Stimulated activated CD4-positive, alpha-beta T cell treated with anti-CD3 and anti-CD28 coated beads, TNF-alpha, amount 100 ng/mL, for 24 hours (primary cell): ENCODE measurements at places on chromosomes 3 and 15.
A peak's percentile ranks its signal among the peaks of the same experiment; 100 is the strongest.

GRCh38 chr3:59549962-59550361 lies 500.1 kb upstream of the CFAP20DC start:
- DNase-seq: no peak

DNA sequence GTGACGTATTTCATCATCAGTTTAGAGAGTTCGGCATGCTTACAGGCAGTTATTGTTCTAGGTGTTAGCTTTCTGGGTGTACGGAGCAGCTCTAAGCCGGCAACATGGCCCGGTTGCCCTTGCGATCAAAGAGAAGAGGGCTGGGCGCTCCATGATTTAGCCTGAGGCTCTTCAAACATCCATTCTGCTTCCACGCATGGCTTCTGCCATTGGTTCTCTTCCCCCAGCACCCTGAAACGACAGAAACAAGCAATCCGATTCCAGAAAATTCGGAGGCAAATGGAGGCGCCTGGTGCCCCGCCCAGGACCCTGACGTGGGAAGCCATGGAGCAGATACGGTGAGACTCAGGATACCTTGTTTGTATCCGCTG lies 574 bp downstream of the NGRN start:
- DNase-seq: no peak

- no peak for DNase-seq
Observed at GRCh38 chr15:96079882-96080281, 250.6 kb upstream of the NR2F2 start.

GRCh38 chr15:87871731-87872320 lies 384.7 kb downstream of the NTRK3 start:
- no peak for DNase-seq

- no peak for DNase-seq
Observed at GRCh38 chr3:180871901-180872300, 40.6 kb upstream of the FXR1 start.

DNA sequence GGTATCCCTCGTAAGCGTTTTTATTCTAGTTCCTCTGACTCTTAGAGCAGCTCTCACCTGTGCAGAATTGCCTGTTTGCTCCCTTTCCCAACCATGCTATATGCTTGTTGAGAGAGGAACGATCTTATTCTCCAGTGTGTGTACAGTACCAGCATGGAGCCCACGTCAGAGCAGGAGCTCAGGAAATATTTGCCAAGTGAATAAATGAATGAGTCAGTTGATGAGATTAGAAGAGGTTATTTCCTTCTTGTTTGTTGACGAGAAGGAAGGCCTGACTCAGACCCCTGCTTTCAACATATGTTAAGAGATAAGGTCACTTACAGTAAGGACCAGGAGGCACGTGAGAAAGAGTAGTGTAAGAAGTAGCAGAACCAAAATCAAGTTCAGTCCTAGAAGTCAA lies 106.3 kb upstream of the ABHD17C start:
- DNase-seq: no peak

DNA sequence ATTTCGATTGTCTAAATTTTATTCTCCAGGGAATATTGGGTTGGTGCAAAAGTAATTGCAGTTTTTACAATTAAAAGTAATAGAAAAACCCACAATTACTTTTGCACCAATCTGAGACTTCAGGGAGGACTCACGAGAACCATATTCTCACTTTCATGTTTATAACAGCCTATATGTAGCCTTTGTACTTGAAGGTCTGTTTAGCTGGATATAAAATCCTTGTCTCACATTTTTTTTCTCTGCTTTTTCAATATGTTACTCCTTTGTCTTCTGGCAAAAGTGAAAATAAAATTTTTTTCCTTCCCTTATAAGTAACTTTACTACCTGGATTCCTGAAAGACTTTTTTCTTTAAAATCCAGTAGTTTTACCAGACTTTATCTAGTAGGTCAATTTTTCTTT lies 9.2 kb downstream of the SIDT1 start:
- DNase-seq: no peak

DNA sequence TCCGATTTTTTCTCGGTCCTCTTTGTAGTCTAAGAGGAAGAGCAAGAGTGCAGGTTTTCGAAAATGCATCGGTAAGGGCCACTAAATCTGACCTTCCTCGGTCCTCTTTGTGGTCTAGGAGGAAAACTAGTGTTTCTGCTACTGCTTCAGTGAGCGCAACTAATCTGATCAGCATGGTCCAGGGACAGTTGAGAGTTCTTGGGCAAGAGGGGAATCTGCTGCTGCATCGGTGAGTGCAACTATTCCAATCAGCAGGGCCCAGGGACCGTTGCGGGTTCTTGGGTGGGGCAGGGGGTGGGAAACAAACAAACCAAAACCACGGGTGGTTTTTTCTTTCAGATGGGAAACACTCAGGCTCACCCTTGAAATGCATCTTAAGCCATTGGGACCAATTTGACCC lies 10.5 kb upstream of the OSBPL11 start:
- no peak for DNase-seq

- DNase-seq: peak; percentile 2
Observed at GRCh38 chr15:73052653-73053397, 562 bp downstream of the NEO1 start.

DNA sequence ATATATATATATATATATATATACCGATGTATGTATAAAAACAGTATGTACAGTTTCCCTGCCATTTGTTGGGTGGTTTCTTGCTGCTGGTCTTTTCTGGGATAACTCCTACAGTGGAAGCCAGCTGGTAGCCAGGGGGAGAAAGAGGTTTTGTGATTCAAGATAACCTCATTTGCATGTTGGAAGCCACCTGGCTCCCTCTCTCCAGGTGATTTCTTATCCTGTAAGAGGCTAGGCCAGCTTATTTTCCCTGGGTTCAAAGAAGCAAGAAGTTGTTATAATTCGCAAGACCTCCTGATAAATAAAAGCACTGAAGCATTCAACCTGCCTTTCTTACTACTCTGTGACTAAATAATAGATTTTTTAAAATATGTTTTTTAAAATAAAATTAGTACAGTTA lies 443.3 kb downstream of the VGLL3 start:
- DNase-seq: no peak

GRCh38 chr15:28459279-28459678 lies 73.5 kb downstream of the GOLGA8G start:
- no peak for DNase-seq

- no peak for DNase-seq
Observed at GRCh38 chr3:159458010-159458409, 530.6 kb upstream of the IL12A start.

DNA sequence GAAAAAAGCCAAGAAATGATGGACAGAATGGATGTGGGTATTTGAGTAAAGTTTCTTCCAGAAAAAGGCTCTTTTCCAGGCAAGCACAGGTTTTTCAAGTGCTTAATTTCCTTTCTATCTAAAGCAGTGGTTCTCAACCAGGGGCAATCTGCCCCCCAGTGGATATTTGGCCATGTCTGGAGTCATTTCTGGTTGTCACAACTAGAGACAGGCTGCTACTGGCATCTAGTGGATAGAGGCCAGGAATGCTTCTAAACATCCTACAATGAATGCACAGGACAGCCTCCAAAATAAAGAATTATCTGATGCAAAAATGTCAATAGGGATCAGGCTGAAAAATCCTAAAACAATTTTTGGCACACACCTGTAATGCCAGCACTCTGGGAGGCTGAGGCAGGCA lies 23.9 kb downstream of the SEC22C start:
- DNase-seq: no peak

- DNase-seq: no peak
Observed at GRCh38 chr15:101432982-101433381, 56.5 kb downstream of the PCSK6 start.

- DNase-seq: no peak
Observed at GRCh38 chr3:189512821-189513220, 118.4 kb upstream of the TP63 start.

- no peak for DNase-seq
Observed at GRCh38 chr15:93527374-93528050, 438.5 kb upstream of the RGMA start.

GRCh38 chr3:172746475-172746874 lies 4.1 kb upstream of the ECT2 start:
- DNase-seq: no peak

GRCh38 chr3:118760585-118761290 lies 273.9 kb downstream of the IGSF11 start:
- DNase-seq: no peak

GRCh38 chr3:101677436-101678286 lies 729 bp upstream of the ZBTB11 start:
- DNase-seq: no peak

DNA sequence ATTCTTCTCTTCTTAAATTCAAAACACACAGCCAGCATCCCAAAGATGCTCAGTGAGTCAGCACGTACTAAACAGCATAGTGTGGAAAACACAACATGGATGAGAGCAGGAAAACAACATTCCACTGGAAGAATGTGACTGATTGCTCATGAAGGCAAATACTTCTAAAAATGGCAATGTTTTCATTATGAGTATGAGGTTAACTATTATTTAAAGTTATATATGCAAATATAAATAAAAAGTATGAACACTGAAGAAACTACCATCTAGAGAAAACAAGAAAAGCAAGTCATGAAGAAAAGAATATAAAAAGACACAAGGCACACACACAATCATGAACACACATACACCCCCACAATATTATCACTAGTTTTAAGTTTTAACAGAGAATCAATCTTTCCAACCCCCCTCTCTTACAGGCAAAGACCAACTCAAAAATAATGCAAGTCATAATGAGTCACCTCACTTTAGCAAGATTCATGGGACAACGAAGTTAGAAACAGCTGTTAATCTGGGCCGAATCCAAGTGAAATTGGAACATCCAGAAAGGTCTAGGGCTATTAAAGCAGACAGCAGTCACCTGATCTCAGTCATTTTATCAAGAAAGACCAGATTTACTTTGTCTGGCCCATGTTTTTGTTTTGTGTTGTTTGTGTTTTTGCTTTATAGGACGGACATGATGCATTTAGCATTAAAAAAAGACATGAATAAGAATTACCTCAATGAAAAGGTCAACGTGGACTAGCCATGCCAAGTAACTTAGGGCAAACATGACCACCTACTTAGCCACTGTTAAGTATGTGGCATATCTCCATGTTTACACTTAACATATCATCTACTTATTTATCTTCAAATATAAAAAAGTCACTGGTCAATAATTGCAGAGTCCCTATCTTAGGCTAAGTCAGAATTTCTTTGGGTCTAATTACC lies 18.1 kb downstream of the GBE1 start:
- no peak for DNase-seq

DNA sequence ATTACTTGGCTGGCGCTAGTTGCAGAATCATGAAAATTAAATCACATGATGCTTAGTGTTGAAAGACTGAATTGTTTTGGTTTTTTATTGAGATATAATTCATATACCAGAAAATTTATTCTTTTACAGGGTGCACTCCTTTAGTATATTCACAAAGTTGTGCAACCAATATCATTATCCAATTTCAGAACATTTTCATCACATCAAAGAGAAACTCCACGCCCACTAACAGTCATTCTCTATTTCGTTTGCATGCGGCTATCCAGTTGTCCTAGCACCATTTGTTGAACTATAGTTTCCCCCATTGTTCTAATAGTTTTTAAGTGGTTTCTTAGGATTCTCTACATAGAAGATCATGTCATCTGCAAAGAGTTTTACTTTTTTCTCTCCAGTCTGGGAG lies 3.7 kb downstream of the EHD4 start:
- no peak for DNase-seq

DNA sequence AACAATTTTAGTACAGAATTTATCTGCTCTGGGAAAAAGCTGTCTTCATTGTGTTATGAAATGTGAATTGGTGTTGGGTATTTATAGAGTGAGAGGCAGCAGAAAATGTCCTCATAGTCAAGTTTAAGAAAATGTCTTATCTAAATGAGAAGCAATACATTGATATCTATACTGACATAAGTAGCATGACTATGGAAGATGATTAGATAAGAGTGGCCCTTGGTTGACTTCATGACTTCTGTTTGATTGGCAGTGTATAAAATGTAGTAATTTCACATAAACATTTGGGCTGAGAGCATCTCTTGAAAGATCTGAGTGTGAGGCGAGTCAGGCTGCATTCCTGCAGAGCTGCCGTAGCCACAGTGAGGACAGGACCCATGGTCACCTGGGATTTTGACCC lies 19.4 kb downstream of the MCTP2 start:
- no peak for DNase-seq

DNA sequence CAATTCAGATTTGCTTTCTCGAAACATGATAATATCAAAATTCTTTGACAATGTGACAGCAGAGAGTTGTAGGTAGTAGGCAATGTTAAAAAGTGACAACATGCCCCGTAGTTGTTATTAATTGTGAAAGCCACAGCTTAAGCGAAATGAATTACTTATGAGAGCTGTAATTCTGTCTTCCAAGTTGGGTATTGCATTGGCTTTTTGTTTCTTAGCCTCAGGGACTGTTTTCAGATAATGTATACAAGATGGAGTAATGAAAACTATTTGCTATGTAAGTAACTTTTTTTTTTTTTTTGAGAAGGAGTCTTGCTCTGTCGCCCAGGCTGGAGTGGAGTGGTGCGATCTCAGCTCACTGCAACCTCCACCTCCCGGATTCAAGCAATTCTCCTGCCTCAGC lies 43.1 kb upstream of the MAP3K13 start:
- no peak for DNase-seq

DNA sequence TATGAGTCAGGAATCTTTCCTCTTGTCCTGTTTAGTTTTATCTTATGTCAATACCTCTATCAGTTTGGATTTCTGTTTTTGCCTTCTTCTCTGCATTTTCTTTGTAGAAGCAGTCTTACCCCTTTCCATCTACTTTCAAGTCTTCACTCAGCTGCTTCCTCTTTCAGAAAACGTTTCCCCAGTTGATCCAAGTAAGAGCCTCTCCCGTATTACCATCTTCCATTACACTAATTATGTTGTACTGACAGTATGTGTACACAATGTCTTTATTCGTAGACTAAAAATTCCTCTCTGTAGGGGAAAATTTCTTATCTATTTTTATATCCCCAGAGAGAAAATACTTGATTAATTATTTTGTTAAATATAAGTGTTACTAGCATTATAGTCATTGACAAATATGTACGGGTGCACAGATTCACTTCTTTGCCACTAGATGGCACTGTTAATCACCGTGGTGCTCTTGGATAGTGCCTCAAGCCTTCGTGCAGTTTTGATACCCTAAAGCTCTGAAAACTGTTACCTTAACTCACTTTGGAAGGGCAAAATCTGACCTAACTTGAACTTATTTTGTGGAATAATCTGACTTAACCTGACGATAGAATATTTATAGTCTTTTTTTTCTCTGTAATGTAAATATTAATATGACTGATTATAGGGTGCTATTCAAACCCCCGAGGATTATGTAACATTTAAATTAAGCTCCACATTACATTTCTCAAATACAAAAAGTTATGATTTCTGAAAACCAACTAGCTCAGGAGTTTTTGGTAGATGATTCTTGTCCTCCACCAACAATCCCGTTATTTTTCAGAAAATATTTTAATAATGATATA lies 74.2 kb upstream of the POU1F1 start:
- DNase-seq: no peak

DNA sequence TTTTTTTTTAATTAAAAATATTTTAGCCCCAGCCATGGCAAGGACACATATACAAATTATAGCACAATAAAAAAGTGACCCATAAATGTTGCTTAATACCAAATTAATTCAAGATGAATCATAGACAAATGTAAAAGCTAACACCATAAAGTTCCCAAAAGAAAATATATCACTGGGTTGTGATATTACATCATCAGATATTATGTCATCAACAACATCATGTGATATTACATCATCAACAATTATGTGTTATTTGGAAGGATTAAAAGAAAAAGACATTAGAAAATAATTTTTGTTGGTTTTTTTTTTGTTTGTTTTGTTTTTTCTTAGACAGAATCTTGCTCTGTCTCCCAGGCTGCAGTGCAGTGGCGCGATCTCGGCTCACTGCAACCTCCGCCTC lies 34.5 kb upstream of the ABHD10 start:
- no peak for DNase-seq

- no peak for DNase-seq
Observed at GRCh38 chr3:17149076-17149475, 264.3 kb downstream of the PLCL2 start.

- no peak for DNase-seq
Observed at GRCh38 chr15:92037491-92037890, 184.0 kb downstream of the SLCO3A1 start.
